ENCODE measurements at places on chromosomes 11 and 22.

GRCh38 chr22:49302150-49302460 lies 525.6 kb downstream of the BRD1 start:
- DNase-seq = no peak
- H3K36me3 ChIP-seq = no peaks in the 10 kb centered on the region
- no peak overlapping the region for H3K4me3 ChIP-seq

DNA sequence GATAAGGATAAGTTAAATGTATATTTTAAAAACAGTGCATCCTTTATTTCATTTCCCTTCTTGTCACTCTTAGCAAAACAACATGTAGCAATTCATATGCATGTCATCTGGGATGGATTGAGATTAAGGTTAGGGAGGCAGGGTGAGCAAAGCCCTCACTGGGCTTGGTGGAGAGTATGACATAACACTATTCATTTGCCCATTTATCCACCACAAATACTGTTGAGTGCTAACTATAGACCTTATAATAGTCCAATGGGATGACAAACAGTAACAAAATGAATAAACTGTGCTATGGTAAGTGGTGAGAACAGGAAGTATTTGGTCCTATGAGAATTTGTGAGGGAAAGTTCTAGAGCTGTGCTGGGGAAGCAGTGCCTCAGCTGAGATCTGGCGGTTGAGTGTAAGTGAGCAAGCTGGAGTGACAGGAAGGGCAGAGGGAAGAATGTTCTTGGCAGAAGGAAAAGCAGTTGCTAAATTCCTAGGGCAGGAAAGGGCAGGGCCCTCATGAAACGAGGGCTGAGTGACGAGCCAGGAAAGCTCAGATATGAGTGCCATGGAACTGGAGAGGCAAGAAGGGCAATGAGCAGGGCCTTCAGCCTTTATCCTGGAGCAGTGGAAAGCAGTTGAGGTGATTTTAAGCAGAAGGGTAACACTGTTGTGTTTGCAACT lies 6.7 kb downstream of the HSD17B12 start:
- no peak overlapping the region for H3K4me3 ChIP-seq
- no peaks in the 10 kb centered on the region for H3K36me3 ChIP-seq
- DNase-seq = no peak

DNA sequence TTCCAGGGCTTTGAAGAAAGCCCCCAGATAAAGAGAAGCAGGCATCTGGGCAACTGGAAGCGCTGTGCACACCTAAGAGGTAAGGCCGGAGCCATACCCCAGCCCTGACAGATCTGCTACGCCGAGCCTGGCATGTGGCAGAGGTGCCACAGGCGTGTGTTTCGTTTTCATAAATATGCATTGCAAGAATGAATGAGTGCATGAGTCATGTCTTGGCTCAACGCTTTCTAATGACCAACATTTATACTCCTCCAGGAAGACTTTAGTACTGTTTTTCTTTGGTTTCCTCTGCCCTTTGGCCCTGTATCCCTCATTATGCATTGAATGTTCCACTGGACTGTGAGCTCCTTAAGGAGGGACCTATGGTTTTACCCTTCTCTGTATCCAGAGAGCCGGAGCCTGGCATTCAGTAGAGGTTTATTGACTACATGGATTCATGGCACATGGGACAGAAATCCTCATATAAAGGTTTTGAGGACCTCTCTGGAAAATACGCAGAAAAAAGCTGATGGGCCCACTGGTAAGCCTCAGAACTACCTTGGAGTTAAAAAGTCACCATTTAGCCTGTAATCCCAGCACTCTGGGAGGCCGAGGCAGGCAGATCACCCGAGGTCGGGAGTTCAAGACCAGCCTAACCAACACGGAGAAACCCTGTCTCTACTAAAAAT lies 38.9 kb upstream of the CSNK2A3 start:
- H3K36me3 ChIP-seq = no peaks in the 10 kb centered on the region
- no peak overlapping the region for H3K27ac ChIP-seq
- DNase-seq = no peak
- no peaks in the 10 kb centered on the region for H3K4me1 ChIP-seq
- no peak overlapping the region for H3K4me3 ChIP-seq
- H3K27me3 ChIP-seq = no peaks in the 10 kb centered on the region

DNA sequence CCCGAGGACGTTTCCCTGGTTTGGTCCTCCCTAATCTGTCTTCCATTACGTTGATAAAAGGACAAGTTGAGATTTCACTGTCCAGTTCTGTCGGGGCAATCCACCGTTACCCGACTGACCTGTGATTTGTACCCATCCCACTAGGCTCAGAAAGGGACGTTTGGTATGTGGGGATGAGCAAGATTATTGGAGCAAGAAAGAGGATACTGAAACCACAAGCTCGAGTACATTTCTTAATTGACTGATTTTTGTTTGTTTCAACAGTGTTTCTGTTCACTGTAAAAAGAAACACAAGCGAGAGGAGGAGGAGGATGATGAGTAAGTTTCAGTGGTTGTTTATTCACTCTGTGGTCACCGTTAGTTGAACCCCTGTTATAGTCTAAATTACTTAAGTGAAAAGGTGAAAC lies 969 bp downstream of the CCDC117 start:
- H3K27me3 ChIP-seq = no peaks in the 10 kb centered on the region
- peak overlapping the region; percentile 72 for H3K4me3 ChIP-seq
- no peak for DNase-seq
- H3K4me1 ChIP-seq = peaks cover 35% of the 10 kb centered on the region
- H3K36me3 ChIP-seq = no peaks in the 10 kb centered on the region
- peak overlapping the region; percentile 84 for H3K27ac ChIP-seq

DNA sequence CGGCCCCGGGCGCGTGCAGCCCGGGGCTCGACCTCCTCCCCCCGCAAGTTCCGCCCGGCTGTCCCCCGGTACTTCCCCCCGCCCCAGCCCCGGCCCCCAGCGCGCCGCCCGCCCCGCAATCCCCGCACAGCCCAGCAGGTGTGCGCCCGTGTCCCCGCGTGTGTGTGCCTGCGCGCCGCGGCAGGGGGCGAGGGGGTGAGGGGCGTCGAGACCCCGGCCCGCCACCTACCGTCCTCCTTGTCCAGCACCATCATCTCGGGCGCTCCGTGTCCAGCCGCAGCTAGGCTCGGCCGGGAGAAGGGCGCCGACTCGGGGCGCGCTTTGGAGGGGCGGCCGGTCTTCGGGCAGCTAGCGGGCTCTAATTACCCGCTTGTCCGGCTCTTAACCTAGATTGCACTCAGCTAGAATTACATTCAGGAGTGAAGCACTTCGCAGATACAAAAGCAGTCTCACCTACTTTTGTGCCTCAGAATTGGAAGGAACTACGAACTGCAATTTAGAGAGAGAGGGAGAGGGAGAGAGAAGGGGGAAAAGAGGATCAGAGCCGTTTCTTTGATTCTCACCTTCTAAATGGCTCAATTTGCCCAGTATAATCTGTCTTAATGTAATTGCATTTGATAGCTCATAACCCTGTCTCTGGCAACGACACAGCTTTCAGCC lies 439 bp downstream of the LMO1 start:
- no peak overlapping the region for H3K27ac ChIP-seq
- peaks cover 26% of the 10 kb centered on the region for H3K27me3 ChIP-seq
- peaks cover 13% of the 10 kb centered on the region for H3K4me1 ChIP-seq
- H3K36me3 ChIP-seq = no peaks in the 10 kb centered on the region
- no peak for DNase-seq

- H3K36me3 ChIP-seq = no peaks in the 10 kb centered on the region
- no peak overlapping the region for H3K27ac ChIP-seq
- no peaks in the 10 kb centered on the region for H3K27me3 ChIP-seq
- H3K4me3 ChIP-seq = no peak overlapping the region
These were observed 133.1 kb downstream of the CTTN start for GRCh38 chr11:70531281-70532065.
